Pancreas (tissue), 10 donors: ENCODE measurements at places on chromosomes 6 and 20. TPM values are rescaled to one million over a fixed set of nuclear protein-coding genes. Genes with fewer than 3 reads are reported as not detected.

FHL5 gene
- total RNA-seq = 0.83 TPM

- no peaks in the 10 kb centered on the region for H3K27me3 ChIP-seq
- H3K4me1 ChIP-seq = peaks cover 16% of the 10 kb centered on the region
- DNase-seq = no peak
- no peak overlapping the region for H3K4me3 ChIP-seq
Measured at GRCh38 chr20:8414586-8415274, 282.7 kb downstream of the PLCB1 start.

GRCh38 chr20:46169245-46170171 lies 51.4 kb downstream of the CD40 start:
- no peak overlapping the region for H3K27ac ChIP-seq
- no peak overlapping the region for H3K4me3 ChIP-seq
- no peaks in the 10 kb centered on the region for H3K36me3 ChIP-seq
- DNase-seq = no peak
- H3K4me1 ChIP-seq = no peaks in the 10 kb centered on the region
- H3K27me3 ChIP-seq = peaks cover 4% of the 10 kb centered on the region

GRCh38 chr6:151620179-151620578 lies 126.4 kb downstream of the CCDC170 start:
- no peaks in the 10 kb centered on the region for H3K4me1 ChIP-seq
- DNase-seq = no peak
- H3K27me3 ChIP-seq = no peaks in the 10 kb centered on the region

- H3K27me3 ChIP-seq = no peaks in the 10 kb centered on the region
- H3K4me1 ChIP-seq = peaks cover 5% of the 10 kb centered on the region
- H3K4me3 ChIP-seq = peak overlapping the region; percentile 30
- H3K27ac ChIP-seq = peak overlapping the region; percentile 20
Measured at GRCh38 chr6:35786810-35787209, 6.0 kb downstream of the CLPSL1 start.

GRCh38 chr20:25744261-25744660 lies 47.6 kb upstream of the ZNF337 start:
- no peak overlapping the region for H3K4me3 ChIP-seq
- no peaks in the 10 kb centered on the region for H3K27me3 ChIP-seq
- DNase-seq = no peak

DNA sequence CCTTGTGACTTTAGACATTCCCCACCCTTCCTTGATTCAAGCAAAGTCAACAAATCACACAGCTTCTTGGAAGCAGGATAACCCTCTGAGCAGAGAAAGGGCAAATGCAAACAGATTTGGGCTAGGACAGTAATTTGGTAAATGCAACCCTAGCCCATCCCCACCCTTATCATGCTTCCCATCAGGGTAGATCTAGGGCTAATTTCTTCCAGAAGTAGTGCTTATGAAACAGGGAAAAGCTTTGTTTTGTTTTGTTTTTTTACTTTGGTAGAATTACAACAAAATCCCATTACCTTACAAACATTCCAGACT lies 525.1 kb upstream of the NOX3 start:
- no peak for DNase-seq
- H3K4me3 ChIP-seq = no peak overlapping the region
- H3K27ac ChIP-seq = no peak overlapping the region
- no peaks in the 10 kb centered on the region for H3K4me1 ChIP-seq
- H3K27me3 ChIP-seq = no peaks in the 10 kb centered on the region
- no peaks in the 10 kb centered on the region for H3K36me3 ChIP-seq
